Activated CD4-positive, alpha-beta T cell treated with anti-CD3 and anti-CD28 coated beads for 36 hours (primary cell): ENCODE measurements at places on chromosomes 4 and X. TPM values are rescaled to one million over a fixed set of nuclear protein-coding genes. Genes with fewer than 3 reads are reported as not detected.
A peak's percentile ranks its signal among the peaks of the same experiment; 100 is the strongest.

GRCh38 chr4:654871-655463 lies 19.1 kb downstream of the ATP5ME start:
- peaks cover 3% of the 10 kb centered on the region for H3K27me3 ChIP-seq
- no peak overlapping the region for H3K27ac ChIP-seq
- H3K4me3 ChIP-seq: no peak overlapping the region
- H3K36me3 ChIP-seq: peaks cover 2% of the 10 kb centered on the region

DNA sequence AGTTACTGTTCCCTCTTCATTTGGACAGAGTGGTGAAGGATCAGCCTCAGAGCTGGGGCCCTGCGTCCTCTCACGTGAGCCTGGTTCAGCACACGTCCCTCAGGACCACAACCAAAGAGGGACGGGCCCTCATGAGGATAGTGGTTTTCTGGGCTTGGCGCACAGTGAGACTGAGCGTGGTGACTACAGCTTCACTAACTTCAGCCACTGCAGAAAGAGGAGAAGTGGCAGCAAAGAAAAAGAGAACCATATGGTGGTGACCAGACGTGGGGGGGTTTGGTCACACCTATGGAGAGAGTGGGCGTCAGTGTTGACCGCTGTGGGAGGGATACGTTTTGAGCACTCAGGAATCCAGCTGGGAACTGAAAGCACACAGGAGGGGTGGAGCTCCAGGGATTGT lies 21.8 kb upstream of the TNIP3 start:
- peaks cover 67% of the 10 kb centered on the region for H3K4me1 ChIP-seq
- no peak overlapping the region for H3K4me3 ChIP-seq

DNA sequence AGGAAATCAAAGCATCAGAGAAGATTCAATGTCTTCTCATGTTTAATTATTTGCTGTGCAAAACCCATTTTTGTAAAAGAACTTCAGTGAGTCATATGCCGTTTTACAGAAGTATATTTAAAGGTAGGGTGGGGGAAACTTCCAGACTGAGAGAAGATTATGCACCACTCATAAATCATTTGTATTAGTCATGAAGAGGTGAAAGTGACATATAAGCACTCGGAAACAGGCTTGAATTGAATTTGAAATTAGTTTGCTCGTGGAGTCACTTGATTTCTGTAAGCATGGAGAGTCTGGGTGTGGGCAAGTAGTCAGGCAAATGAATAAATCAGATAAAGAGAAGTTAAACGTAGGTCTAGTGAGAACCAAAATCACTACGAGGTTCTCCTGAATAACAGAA lies 335.1 kb downstream of the ANK2 start:
- DNase-seq: peak; percentile 16
- peaks cover 2% of the 10 kb centered on the region for H3K27me3 ChIP-seq
- peaks cover 22% of the 10 kb centered on the region for H3K4me1 ChIP-seq

GRCh38 chrX:13307041-13307440 lies 12.8 kb downstream of the ATXN3L start:
- no peak overlapping the region for H3K4me3 ChIP-seq
- no peak overlapping the region for H3K27ac ChIP-seq
- no peaks in the 10 kb centered on the region for H3K27me3 ChIP-seq
- H3K4me1 ChIP-seq: peaks cover 10% of the 10 kb centered on the region
- DNase-seq: no peak

DNA sequence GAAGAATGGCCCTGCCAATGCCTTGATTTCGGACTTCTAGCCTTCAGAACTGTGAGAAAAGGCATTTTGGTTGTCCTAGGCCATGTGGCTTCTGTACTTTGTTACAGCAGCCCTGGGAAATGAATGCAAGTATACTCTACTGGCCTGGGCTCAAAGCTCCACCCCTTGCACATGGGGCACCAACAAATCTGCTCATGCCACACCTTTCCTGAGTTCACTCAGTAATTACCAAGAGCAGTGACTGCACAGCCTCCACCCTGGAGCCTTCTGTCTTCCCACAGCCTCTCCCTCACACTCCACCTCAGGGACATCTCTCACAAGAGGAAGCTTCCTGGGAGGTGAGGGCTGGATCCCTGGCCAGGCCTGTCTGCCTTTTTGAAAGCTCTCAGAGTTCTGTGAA lies 29.1 kb upstream of the GAB1 start:
- H3K27ac ChIP-seq: no peak overlapping the region
- no peak overlapping the region for H3K4me3 ChIP-seq
- no peaks in the 10 kb centered on the region for H3K4me1 ChIP-seq
- H3K27me3 ChIP-seq: no peaks in the 10 kb centered on the region
- no peaks in the 10 kb centered on the region for H3K36me3 ChIP-seq
- no peak for DNase-seq

DNA sequence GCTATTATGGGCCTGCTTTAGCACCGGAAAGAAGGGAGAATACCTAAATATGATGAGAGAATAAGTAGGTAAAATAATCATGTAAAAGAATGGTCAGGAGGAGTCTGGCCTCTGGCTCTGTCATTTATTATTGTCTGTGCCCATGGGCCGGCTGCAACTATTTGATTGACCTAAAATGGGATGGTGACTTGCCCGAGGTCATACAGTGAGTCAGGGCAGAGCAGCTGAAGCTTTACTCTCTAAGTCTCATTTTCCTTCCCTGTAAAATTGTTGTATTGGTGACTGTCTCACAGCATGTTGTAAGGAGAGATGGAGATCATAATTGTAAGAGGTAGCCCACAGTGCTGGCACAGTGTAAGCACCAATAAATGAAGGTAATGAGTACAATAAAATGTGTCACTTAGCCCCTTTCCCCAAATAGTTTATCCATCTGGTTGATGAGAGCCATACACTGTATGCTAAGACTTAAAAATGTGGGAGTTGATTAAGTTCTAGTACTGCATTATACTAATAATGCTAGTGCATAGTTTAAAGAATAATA lies 39.6 kb downstream of the RUFY3 start:
- H3K4me3 ChIP-seq: no peak overlapping the region
- H3K27me3 ChIP-seq: no peaks in the 10 kb centered on the region
- H3K4me1 ChIP-seq: peaks cover 14% of the 10 kb centered on the region
- DNase-seq: no peak
- H3K27ac ChIP-seq: no peak overlapping the region
- H3K36me3 ChIP-seq: peaks cover 17% of the 10 kb centered on the region

DNA sequence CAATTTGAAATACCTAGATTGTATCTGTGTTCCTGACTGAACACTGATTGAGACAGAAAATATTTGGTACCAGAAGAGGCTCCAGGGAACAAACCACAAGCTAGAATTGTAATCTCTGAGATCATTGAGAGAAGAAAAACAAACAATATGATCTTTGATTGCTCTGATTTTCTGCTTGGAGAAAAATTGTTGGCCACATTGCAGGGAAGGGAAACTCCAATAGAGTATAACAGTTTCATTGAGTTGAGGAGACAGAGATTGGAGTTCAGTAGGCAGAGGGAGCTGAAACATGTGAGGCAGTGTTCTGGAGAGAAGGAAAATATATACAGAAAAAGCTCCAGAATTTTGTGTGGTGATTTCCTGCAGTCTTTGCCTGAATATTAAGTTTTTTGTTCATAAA lies 158.2 kb downstream of the C4orf33 start:
- no peak overlapping the region for H3K27ac ChIP-seq
- no peak overlapping the region for H3K4me3 ChIP-seq
- H3K36me3 ChIP-seq: no peaks in the 10 kb centered on the region
- H3K27me3 ChIP-seq: peaks cover 7% of the 10 kb centered on the region
- no peaks in the 10 kb centered on the region for H3K4me1 ChIP-seq

DNA sequence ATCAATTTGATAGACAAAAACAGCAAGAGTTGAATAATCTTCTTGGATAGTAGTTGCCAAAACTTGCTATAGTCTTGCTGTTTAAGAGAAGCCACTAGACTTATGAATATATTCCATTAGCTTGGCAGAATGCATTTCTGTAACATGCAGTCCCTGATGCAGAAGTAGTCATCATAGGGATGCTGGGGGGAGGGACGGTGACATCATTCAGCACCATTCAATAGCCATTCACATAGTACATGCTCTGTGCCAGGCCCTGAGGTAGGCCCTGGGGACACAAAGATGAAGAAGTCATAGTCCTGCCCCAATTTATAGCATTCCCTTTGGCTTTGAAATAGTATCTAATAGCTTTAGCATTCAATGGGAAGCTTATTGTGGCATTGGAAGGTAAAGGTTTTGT lies 185.5 kb upstream of the AFF2 start:
- H3K36me3 ChIP-seq: no peaks in the 10 kb centered on the region
- no peaks in the 10 kb centered on the region for H3K27me3 ChIP-seq
- H3K4me3 ChIP-seq: no peak overlapping the region
- no peak for DNase-seq
- peaks cover 24% of the 10 kb centered on the region for H3K4me1 ChIP-seq
- H3K27ac ChIP-seq: no peak overlapping the region

GRCh38 chrX:46125111-46125510 lies 420.1 kb downstream of the ZNF674 start:
- H3K36me3 ChIP-seq: no peaks in the 10 kb centered on the region
- H3K4me1 ChIP-seq: peaks cover 10% of the 10 kb centered on the region
- H3K27ac ChIP-seq: no peak overlapping the region
- H3K27me3 ChIP-seq: no peaks in the 10 kb centered on the region

DNA sequence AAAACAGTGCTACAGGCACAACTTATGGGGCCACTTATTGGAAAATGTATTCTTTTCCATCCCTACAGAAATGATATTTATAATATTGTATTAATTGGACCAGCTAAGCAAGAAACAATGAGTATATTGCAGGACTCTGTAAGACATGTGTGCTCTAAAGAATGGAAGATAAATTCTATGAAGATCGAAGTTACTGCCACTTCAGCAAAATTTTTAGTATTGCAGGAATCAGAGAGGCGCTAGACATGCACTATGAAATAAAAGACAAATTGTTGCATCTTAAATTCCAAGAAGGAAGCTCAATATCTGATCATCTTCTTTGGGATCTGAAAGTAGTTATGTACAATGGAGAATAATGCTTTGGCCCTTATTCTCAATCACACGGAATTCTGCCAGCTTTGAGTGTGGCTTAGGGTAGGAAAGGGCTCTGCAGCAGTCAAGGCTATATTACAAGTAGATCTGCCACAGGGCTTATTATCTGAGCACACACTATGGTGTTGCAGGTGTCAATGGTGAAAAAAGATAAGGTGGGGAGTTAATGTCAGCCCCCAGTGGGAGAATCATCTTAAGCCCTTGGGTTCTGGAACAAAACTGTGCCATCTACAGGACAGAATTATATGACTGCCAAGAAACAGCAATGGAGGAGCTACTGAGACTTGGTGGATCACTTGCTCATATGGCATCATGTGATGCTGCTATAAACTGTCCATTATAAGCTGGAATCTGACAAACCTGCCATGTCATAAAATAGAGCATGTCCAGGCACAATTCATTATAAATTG lies 334.0 kb upstream of the NDST3 start:
- H3K4me3 ChIP-seq: no peak overlapping the region
- no peaks in the 10 kb centered on the region for H3K27me3 ChIP-seq
- no peak for DNase-seq
- no peak overlapping the region for H3K27ac ChIP-seq

DNA sequence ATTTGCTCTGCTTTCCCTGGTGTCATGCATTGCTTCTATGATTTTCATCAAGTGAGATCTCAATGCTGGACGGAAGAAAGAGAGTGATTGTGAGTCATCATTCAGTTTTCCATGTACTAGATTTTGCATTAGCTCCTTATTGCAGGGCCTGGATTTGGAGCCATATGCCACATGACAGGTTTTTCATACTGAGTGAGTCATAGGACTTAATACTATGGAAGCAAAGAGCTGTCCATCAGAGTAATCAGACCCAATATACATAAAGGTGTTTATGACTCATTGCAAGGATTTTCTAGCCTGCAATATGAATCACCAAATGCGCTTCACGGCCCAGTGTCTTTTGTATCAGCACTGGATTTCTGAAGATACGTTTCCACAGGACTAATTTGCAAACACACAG lies 11.2 kb upstream of the TFDP3 start:
- H3K27ac ChIP-seq: no peak overlapping the region
- peaks cover 5% of the 10 kb centered on the region for H3K27me3 ChIP-seq
- H3K4me1 ChIP-seq: no peaks in the 10 kb centered on the region
- H3K36me3 ChIP-seq: no peaks in the 10 kb centered on the region

DNA sequence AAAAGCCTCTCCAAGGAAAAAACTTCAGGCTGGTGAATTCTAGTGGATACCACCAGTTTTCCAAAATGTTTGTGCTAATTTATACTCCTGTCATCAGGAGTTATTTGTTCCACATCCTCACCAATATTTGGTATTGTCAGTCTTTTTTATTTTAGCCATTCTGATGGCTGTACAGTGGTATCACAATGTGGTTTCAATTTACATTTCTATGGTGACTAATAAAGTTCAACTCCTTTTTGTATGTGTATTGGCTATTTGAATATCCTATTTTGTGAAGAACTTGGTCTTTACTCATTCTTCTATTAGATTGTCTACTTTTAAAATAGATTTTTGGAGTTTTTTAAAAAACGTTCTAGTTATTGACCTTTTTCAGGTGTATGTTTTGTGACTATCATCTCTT lies 33.0 kb upstream of the FRAS1 start:
- H3K36me3 ChIP-seq: no peaks in the 10 kb centered on the region
- H3K27ac ChIP-seq: no peak overlapping the region

- no peak for DNase-seq
- no peaks in the 10 kb centered on the region for H3K4me1 ChIP-seq
- no peaks in the 10 kb centered on the region for H3K36me3 ChIP-seq
- H3K4me3 ChIP-seq: no peak overlapping the region
- H3K27ac ChIP-seq: no peak overlapping the region
- H3K27me3 ChIP-seq: peaks cover 12% of the 10 kb centered on the region
These were observed 52.4 kb downstream of the DCHS2 start for GRCh38 chr4:154439224-154439623.

- no peak for DNase-seq
- H3K27ac ChIP-seq: peak overlapping the region; percentile 83
- H3K27me3 ChIP-seq: no peaks in the 10 kb centered on the region
- peaks cover 18% of the 10 kb centered on the region for H3K36me3 ChIP-seq
- no peak overlapping the region for H3K4me3 ChIP-seq
These were observed 85.4 kb downstream of the AFAP1 start for GRCh38 chr4:7854216-7854615.

GRCh38 chrX:117990438-117990837 lies 126.2 kb downstream of the KLHL13 start:
- H3K27me3 ChIP-seq: no peaks in the 10 kb centered on the region
- no peak for DNase-seq
- H3K4me3 ChIP-seq: no peak overlapping the region
- no peaks in the 10 kb centered on the region for H3K36me3 ChIP-seq
- no peak overlapping the region for H3K27ac ChIP-seq
- no peaks in the 10 kb centered on the region for H3K4me1 ChIP-seq

DNA sequence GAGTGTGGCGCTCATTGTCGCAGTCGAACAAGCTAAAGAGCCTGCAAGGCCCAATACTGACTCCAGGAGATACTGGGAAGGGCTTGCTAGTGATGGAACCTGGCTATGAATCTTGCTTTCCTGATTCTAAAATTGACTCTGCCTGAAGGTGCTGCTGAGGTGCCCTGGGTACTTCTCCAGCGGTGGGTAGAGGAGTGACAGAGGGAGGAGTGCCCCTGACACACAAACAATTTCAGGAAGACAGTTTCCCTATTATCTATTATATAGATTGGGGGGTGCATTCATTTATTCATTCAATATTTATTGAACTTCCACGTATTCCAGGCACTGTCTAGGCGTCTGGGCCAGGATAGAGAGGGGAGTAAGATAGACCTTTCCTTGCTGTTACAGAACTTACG lies 339.2 kb upstream of the GATB start:
- H3K4me1 ChIP-seq: peaks cover 90% of the 10 kb centered on the region
- H3K27me3 ChIP-seq: no peaks in the 10 kb centered on the region
- peak overlapping the region; percentile 96 for H3K27ac ChIP-seq
- H3K4me3 ChIP-seq: peak overlapping the region; percentile 66
- peaks cover 7% of the 10 kb centered on the region for H3K36me3 ChIP-seq

Gene RXFP1
- total RNA-seq: not detected

Gene MAGEB2
- total RNA-seq: not detected

Gene TCEAL3
- total RNA-seq: 5.1 TPM

Gene GUCY1B1
- 0.63 TPM for total RNA-seq

Gene ADGRA3
- total RNA-seq: 15.2 TPM

Gene TAF7L
- total RNA-seq: not detected
